SJSA1 (cell line): ENCODE measurements at places on chromosomes 12 and 14.

- DNase-seq = no peak
Measured at GRCh38 chr14:71488703-71489191, 443.5 kb upstream of the RGS6 start.

GRCh38 chr12:6069437-6070093, 54.9 kb downstream of the VWF start:
- DNase-seq = peak; percentile 80

- peak; percentile 26 for DNase-seq
Measured at GRCh38 chr12:49010092-49010668, 8.4 kb downstream of the PRKAG1 start.

GRCh38 chr12:65879878-65880277, 55.6 kb downstream of the HMGA2 start:
- no peak for DNase-seq

GRCh38 chr14:104094709-104095425, 9.4 kb downstream of the ASPG start:
- no peak for DNase-seq

GRCh38 chr12:26304273-26304672, 108.9 kb downstream of the SSPN start:
- no peak for DNase-seq

- no peak for DNase-seq
Measured at GRCh38 chr12:113479590-113480335, 8.1 kb upstream of the LHX5 start.

DNA sequence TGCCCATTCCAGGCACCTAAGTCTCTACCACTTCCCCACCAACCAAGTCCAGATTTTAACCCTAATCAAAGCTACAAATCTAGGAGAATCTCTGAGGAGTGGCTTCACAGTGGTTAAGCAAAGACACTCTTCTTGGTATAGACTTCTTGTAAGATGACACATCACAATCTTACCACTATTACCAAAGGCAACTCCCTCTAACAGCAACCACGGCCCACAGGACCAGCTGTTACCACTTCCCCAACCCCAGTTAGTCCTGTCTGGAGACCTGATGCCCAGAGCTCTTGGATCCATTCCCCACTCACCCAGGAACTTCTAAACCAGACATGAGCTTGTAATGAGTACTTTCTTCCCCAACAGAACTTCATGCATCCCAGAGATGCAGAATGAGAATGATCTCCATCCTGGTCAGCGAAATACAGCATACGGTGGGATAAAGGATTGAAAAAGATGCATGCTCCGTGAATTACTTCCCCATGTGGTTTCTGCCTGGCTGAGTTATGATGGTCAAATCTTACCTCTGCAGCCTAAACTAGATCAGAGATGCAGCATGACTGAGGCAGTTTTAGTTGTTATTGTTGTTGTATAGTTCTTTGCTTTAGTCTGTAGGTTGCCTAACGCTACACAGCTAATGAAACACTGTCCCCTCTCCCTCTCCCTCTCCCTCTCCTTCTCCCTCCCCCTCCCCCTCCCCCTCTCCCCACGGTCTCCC, 87.7 kb upstream of the FOXN3 start:
- peak; percentile 18 for DNase-seq

DNA sequence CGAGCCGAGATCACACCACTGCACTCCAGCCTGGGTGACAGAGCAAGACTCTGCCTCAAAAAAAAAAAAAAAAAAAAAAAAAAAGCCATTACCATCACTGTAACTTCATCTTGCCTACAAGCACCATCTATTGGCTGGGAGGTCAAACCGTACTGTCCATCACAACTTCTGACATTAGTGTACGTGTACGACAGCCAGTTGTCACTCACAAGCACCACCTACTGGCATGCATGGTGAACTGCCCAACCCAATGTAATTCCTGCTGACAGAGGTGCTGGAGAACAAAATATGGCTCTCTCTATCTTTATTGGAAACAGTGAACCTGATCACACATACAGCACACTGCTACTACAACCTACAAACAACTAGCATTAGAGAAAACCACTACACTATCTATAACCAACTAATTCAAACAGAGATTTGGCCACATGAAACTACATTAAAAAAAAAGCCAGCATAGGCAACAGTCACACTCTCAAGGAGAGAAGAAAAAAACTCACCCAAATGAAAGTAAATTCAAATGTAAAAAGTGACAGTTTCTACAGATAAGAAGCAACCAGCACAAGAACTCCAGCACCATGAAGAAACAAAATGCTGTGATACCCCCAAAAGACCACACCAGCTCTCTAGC, 82.3 kb downstream of the PUS7L start:
- DNase-seq = no peak

- no peak for DNase-seq
Measured at GRCh38 chr12:126418400-126418799, 1353.2 kb downstream of the AACS start.

DNA sequence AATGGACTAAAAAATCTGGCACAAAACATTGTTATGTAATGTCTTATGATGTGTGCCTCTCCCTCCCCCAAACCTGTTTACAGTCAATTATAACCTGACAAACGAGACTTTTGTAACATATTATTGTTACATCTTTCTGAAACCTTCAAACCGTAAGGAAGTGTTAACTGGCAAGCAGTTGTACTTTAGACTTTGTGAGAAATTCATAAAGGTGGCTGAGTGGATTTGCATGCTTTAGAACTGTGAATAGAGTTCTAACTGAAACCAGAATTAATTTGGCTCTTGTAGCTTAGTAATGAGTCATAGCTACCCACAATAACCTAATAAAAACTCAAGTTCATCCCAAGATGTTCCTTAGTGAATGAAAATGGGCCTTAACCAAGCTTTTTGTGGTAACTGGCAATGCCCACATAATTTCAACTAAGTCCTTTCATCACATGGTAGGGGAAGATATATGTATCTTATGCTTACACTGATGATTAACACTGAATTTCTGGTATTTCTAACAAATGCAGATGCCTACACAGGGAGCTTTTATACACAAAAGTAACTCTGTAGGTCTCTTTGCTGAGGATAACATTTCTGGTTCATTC, 29.7 kb downstream of the RAD9B start:
- DNase-seq = peak; percentile 67

DNA sequence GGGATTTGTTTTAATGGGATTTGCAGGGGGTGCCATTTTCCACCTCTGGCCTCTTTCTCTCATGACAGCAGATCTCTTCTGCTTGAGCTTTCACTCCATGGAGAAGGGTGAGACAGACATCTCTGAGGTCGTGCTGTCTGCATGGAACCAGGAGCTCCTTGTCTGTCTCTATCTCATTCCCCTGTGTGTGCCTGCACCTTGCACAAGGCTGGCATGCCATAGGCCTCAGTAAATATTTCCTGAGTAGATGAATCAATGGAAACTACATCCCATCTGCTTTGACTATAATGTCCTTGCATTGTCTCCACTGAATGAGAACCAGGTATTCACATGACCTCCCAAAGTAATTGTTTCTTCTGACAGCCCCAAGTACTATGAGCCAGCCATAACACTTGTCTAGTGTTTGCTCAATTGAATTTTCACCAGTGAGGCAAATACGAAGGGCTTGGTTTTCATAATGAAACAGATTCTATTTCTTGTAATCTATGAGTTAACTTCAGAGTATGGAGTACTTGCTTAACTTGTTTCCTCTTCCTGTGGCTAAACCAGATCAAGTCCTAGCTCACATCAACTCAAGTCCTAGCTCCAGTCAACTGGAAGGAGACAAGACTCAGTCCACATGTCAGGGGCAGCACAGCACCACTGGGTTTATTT, 32.3 kb downstream of the KCNK13 start:
- no peak for DNase-seq

GRCh38 chr12:124422142-124422569, 127.3 kb downstream of the RFLNA start:
- DNase-seq = no peak
